Left cardiac atrium (tissue), 4 donors: ENCODE measurements at places on chromosomes 5 and 9. TPM values are rescaled to one million over a fixed set of nuclear protein-coding genes. Genes with fewer than 3 reads are reported as not detected.

GRCh38 chr5:110752953-110753352, 14.1 kb downstream of the SLC25A46 start:
- DNase-seq, result no peak

DNA sequence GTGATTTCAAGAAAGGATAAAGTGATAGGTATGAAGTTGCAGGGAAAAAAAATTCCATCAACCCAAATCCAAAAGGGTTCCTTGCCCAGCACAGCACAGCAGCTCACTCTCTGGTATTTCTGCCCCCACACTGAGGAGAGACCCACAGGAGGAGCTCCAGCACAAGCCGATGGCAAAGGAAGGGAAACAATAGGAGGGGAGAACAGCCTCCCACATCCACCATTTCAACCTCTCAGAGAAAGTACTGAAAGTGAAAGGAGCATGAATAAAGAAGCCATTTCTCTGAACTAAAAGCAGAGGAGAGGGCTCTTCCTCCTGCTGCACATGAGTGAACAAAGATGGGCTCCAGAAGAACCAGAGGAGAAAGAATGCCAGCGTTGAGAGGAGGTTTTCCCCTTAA, 54.9 kb upstream of the ZSWIM6 start:
- DNase-seq, result no peak

DNA sequence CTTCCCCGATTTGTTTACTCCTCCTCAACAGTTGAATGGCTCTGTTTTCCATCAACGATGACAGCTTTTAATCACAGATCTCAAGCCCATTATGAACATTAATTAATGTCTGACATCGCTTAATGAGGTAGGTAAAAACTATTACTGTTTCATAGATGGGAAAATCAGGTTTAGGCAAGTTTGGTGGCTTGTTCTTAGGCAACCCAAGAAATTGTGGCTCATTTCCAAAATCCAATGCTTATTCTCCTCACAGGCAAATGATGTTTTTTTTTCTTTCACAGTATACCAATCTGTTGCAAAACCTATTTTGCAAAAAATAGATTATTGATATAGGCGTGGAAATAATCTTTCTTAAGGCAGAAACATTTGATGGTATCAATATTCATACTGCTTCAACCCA, 70.8 kb upstream of the CHD1 start:
- no peak for DNase-seq

DNA sequence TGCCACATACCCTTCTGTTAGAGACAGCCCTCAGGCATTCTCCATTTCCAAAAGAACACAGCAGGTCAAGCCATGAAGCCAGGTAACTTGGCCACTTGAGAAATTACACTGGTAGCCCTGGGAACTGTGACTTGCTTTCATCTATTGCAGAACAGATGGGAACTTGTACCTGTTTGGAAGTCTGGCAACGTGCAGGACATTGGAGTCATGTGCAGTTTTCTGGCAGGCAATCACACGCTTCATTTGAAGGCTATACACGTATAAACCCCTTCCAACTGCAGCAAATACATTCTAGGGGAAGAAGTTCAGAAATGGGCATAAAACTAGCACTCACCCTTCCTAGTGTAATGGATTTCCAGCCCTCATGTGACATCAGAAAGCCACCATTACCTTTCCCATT, 54.0 kb downstream of the WDR41 start:
- DNase-seq, result no peak

DNA sequence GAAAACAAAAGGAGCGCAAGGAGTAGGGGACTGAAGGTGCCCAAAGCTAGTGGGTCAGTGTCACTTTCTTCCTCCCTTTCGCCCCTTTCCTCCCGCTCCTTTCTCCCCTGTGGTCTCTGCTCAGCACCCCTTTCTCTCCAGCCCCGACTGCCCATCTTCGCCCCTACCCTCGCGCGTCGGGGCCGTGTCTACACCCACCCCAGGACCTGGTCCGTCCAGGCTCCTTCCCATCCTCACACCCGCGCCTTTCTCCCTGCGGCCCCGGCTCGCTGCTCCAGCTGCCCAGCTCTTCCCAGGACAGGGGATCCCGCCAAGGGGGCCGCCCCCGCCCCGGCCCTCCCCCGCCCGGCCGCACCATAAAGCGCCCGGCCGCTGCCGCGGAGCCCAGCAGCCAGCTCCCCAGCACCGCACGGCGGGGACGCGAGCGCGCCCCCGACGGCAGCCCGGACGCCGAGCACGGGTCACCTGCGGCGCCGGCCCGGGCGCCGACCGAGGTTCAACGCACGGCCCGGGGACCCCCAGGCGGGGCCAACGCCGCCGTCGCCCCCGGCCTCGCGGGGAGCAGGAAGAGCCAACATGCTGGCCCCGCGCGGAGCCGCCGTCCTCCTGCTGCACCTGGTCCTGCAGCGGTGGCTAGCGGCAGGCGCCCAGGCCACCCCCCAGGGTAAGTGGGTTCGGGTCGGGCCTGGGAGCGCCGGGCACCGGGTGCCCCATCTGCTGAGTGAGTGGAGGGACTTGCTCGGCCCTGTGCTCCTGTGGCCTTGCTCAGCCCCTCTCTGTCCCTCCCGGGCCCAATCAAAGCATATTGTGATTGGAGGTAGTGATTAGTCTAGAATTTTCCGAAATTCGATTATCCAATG, at the start of gene THBS4:
THBS4 (plus strand) TSS at position 387 of the 860 bp plus-strand sequence; CDS start at position 577, 190 bp downstream.
- no peak for DNase-seq

DNA sequence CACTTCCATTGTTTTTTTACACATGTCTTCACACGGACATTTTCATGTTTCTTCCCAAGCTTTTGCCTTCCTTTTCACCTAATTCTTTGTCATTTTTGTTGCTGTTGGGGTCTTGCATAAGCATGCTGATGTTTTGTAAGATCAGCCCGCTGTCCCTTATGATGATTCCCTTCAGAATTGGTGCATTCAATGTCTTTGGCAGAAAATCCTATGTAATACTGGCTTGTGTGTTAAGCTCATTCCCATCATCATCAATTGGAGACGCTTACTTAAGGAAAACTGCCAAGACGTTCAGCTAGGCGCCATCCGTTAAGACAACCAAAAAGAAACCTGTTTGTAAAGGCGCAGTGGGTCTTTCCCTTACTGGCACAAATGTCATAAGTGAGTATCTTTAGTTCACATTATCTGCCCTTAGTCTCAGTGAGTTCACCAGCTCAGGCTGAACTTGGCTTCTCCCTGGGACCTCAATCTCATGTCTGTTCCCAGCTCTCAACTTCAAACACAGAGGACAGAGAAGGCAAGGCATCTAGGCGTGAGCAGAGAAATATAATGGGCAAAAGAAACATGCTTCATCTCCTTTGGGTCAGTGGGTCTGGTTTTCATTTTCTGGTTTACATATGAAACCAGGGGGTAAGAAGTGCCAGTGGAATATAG, 97.9 kb downstream of the EFNA5 start:
- DNase-seq, result no peak

DNA sequence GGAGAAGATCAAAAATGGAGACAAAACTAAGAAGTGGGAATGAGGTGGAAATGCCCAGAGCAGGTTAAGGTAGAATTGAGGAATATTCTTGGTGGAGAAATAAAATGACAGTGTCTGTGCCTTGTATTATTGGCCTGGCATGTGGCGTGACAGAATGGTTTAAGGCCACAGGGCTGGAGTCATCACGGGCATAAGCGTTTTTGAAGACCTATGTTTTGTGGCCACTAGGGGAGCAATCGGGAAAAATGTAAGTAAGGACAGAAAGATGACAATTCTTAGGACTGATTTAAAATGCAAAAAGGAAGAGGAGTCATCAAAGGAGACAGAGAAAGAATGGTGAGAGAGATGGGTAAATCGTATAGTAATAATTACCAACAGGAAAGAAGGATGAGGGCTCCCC, 72.2 kb upstream of the EPB41L4A start:
- DNase-seq, result no peak

DNA sequence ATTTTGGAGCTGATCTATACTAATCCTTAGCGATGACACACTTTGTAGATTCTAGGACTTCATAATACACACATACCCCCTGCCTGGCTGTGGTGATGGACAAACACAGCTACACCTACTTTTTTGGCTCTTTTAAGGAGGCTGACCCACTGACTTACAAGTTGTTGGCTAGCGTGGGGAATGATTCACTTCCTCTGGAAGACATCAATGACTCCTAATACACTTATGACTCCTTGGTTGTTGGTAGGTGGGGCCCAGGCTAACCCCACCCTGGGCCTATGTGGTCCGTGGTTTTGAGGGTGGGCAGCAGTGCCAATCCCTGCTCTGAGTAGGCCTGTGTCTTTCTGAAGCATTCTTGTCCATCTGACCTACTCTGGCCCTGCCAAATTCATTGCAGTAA, 144.4 kb downstream of the SLC12A2 start:
- DNase-seq, result peak; percentile 23

GRCh38 chr5:123545506-123545905, 33.5 kb downstream of the CSNK1G3 start:
- DNase-seq, result no peak

- no peak for DNase-seq
Observed at GRCh38 chr9:114694719-114695269, 12.8 kb upstream of the TEX48 start.

- DNase-seq, result no peak
Observed at GRCh38 chr9:98986866-98987651, 43.4 kb downstream of the COL15A1 start.

DNA sequence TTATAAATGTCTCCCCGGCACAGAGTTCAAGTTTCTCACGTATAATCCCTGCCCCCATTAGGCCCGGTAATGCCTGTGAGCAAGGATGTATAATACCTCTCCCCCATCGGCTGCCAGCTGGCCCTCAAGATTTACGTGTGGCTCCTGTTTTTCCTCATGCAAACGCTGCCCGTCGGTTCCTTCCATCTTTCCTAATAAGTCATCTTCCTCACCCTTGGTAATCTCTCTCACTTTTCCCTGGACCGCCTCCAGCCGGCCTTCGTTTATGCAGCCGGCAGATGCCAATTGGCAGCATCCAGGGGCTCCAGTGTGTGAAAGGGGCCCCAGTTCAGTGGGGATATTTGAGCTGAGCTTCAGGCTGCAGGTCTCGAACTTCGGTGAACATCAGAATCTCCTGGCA, 86.5 kb upstream of the NEURL1B start:
- DNase-seq, result peak; percentile 45

DNA sequence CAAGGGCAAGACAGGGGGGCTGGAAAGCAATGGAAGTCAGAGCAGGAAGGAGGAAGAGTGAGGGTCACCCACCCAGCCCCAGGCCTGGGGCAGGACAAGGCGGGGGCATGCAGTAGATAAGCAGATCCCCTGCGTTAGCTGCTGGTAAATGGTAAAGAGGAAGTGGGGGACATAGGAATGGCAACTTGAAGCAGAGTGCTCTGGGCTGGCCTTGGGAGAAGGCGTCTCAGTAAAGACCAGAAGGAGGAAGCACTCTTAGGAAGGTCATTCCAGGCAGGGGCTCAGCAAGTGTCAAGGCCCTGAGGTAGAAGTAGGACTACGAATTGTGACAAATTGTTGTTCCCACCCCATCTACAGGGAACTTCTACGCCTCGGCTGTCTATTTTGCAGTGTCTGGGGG, 15.1 kb downstream of the TCOF1 start:
- no peak for DNase-seq

GRCh38 chr5:83919071-83920041, 198.7 kb upstream of the HAPLN1 start:
- no peak for DNase-seq

DNA sequence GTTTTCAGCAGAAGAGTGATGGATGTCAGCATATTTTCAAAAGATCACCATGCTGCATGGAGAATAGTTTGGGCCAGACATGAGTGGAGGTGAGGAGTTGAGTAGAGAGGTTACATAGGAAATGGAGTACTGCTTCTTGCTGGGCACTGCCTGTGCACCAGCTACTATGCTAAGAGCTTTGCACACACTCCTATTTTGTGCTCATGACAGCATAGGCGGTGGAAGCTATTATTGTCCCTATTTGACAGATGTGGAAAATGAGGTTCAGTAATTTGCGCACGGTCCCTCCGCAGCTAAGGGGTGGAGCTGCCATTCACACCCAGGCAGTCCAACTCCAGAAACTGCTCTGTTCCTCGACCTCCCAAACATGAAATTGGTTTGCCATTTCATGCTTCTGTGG, 67.8 kb downstream of the ENTREP1 start:
- no peak for DNase-seq

- DNase-seq, result no peak
Observed at GRCh38 chr9:78828521-78828920, 531.6 kb downstream of the PSAT1 start.

DNA sequence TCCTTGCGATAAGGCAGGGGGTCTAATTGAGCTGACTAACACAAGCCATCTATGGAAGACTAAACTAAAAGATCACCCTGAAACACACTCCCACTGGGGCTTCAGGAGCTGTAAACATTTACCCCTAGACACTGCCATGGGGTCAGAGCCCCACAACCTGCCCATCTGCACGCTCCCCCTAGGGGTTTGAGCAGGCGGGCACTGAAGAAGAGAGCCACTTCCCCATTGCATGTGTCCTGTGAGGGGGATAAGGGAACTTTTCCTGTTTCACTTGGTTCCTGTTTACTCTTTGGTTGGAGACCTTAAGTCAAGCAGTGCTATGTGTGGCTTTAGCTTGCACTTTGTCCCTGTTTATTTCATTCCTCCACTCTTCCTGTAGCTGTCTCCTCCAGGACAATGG, 1929.5 kb upstream of the CDH9 start:
- DNase-seq, result no peak

- no peak for DNase-seq
Observed at GRCh38 chr5:45372629-45373028, 323.6 kb downstream of the HCN1 start.

DNA sequence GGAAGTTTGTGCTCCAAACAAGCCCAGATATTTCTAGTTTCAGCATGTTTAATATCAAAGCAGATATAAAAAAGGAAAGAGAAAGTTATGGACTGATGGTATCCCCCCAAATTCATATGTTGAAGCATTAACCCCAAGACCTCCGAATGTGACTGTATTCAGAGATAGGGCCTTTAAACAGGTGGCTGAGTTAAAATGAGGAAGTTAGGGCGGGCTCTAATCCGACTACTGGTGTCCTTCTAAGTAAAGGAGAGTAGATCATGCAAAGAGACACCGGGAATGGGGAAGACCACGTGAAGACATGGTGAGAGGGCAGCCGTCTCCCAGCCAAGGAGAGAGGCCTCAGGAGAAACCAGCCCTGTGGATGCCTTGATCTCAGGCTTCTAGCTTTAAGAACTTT, 324.1 kb upstream of the KIF2A start:
- no peak for DNase-seq

DNA sequence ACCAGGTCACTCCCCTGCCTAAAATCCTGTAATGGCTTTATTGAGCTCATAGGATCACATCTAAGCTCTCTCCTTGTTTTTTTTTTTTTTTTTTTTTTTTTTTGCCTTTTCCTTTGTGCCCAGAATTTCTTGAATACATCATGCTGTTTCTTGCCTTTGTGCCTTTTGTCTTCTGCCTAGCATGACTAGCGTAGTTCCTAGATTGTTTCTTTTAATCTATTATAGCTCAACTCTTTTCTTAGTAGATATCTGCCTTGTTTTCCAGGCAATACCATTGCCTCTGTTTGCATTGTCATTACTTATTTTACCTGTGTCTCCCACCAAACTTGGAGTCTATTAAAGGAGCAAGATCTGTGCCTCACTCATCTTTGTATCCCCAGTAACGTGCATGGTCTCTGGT, 106.1 kb upstream of the C9orf72 start:
- no peak for DNase-seq

- no peak for DNase-seq
Observed at GRCh38 chr9:106560540-106560939, 302.4 kb upstream of the ZNF462 start.

- DNase-seq, result no peak
Observed at GRCh38 chr5:172571413-172571812, 69.7 kb upstream of the NEURL1B start.

The SV2C gene
- total RNA-seq, result 0.06 TPM

The TAS2R1 gene
- total RNA-seq, result not detected

The TEX48 gene
- total RNA-seq, result not detected

The CCDC192 gene
- not detected for total RNA-seq

The PDE6A gene
- total RNA-seq, result 0.16 TPM

The FAM151B gene
- 2.9 TPM for total RNA-seq

The SAP30L gene
- 33.8 TPM for total RNA-seq
